ENCODE measurements at places on chromosomes 3 and 15. TPM values are rescaled to one million over a fixed set of nuclear protein-coding genes. Genes with fewer than 3 reads are reported as not detected.

The TMPRSS7 gene
- not detected for total RNA-seq

The FSIP1 gene
- 0.42 TPM for total RNA-seq

The TUSC7 gene
- total RNA-seq = not detected

The EPHA3 gene
- 43.2 TPM for total RNA-seq

The ACKR2 gene
- total RNA-seq = not detected

The MASP1 gene
- total RNA-seq = not detected

The COL6A5 gene
- total RNA-seq = not detected

The GNAT1 gene
- not detected for total RNA-seq

The NRG4 gene
- 6.3 TPM for total RNA-seq

The PLA2G4E gene
- total RNA-seq = not detected

The ERICH6 gene
- total RNA-seq = not detected

The EIF3J gene
- total RNA-seq = 56.5 TPM

The GMNC gene
- not detected for total RNA-seq

The CLDN18 gene
- total RNA-seq = not detected

The CHRD gene
- 2.8 TPM for total RNA-seq

The CTXN2 gene
- not detected for total RNA-seq

The USP13 gene
- 7.1 TPM for total RNA-seq

The SV2B gene
- total RNA-seq = 0.18 TPM

The PRSS50 gene
- not detected for total RNA-seq

The TYRO3 gene
- total RNA-seq = 81.2 TPM

The SNUPN gene
- 39.2 TPM for total RNA-seq

The RHO gene
- total RNA-seq = not detected

The MESP2 gene
- 0.27 TPM for total RNA-seq

The SOX14 gene
- not detected for total RNA-seq

The CDHR4 gene
- not detected for total RNA-seq

The MYLK gene
- total RNA-seq = 5.2 TPM

The EPB42 gene
- not detected for total RNA-seq

The OSBPL10 gene
- total RNA-seq = 38.9 TPM

The CCR3 gene
- total RNA-seq = not detected

The CHRNA7 gene
- 10.0 TPM for total RNA-seq

The EPHA6 gene
- not detected for total RNA-seq

The DTWD1 gene
- 29.6 TPM for total RNA-seq

The ISLR2 gene
- not detected for total RNA-seq

The MCF2L2 gene
- total RNA-seq = 1.0 TPM

The CPNE4 gene
- not detected for total RNA-seq

The IL16 gene
- 6.4 TPM for total RNA-seq

The CLDN16 gene
- not detected for total RNA-seq

The PIGZ gene
- total RNA-seq = 1.2 TPM

The SERP1 gene
- total RNA-seq = 89.6 TPM
